SK-MEL-5 (cell line): ENCODE measurements at places on chromosomes 4 and X. TPM values are rescaled to one million over a fixed set of nuclear protein-coding genes. Genes with fewer than 3 reads are reported as not detected.

DNA sequence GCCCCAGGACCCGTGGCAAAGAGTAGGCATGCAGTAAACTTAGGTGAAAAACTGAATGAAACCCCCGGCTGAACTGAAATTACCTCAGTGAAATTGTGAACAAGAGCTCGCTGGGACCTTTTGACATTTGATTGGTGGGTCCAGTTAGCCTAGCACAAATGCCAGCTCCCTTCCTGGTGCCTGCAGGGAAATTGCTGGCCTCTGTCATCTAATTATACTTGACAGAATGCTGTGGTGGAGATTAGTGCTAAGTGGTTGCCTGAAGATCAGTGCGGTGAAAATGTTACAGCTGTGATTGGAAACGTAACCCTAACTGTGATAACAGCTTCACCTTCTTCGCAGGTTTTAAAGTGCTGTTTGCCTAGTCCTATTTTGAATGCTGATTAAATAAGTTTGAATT is 43.0 kb downstream of the ADD1 start:
- no peak for DNase-seq

- no peak for DNase-seq
These were observed 195.4 kb upstream of the PPP1R2C start for GRCh38 chrX:42973321-42973720.

DNA sequence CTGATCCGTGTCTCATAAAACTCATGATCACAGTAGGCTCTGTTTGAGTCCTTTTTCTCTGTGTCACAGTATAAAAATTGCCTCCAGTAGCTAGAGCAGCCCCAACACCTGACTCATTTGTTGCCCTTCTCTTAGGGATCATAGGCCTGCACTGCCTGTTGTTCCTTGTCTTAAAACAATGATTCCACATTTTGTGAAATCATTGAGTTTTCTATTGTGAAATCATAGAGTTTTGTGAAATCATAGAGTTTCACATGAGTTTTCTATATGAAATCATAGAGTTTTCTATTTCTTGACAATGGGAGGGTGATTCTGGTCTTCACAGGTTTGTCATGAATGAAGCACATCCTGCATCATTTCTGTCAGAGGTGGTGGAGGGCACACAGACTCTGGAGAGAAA is 239.9 kb downstream of the GASK1B start:
- no peak for DNase-seq

- DNase-seq = no peak
These were observed 10.5 kb upstream of the FGF16 start for GRCh38 chrX:77436682-77437081.

DNA sequence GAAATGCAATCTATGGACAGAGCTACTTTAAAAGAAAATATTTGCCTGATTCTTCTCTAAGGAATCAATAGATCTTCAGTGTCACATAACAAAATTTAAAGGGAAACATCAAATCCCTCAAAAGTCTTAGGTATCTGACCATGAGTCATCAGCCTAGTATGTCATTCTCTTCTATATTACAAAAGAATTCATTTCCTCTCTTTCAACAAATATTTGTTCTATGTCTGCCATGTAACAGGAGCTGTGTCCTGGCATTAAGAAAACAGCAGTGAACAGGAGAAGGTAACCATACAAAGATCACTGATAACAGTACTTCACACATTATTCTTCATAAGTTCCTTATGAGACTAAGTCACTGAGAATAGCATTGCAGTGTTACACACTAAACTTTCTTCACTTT is 243.6 kb upstream of the DKK2 start:
- DNase-seq = no peak

DNA sequence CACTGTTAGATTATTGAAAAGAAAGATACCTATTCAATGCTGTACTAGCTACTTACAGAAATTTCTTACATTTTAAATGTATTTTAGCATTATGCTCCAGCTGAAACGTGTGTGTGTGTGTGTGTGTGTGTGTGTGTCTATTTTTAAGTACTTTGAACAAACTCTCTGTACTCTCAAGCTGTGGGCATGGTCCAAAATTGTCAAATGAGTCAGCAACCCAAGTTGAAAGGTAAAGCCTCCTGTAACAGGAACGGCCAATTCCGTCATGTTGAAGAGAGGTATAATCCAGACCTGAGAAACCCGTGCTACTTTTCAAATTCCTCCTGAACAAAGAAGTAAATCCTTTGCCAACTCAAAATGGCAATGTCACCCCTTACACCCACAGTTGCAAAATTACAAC is 20.5 kb downstream of the MAOB start:
- DNase-seq = no peak

DNA sequence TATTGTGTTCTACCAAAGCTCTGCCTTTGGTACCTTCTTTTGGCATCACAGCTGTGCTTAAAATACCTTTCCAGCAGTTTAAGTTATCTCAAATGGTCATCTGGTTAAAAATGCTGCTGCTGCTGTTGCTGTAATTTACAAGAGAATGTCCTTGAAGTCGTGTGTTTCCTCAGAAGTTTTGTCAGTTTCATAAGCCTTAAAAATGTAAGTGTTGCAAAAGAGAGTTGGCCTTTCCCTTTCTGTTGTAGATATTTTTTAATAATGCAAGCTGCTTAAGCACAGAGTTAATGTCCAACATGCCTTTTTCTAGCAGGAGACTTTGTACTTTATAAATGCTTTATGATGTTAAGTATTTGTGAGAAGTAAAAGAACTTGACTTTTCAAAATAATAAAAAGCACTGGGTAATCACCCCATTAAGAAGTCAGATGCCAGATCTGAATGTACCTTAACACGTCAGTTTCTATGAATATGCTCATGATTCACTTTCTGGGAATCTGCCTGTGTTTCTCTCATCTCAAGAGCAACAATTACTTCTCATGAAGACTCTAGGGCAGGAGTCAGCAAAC is 35.3 kb upstream of the TENM3 start:
- DNase-seq = peak; percentile 33

DNA sequence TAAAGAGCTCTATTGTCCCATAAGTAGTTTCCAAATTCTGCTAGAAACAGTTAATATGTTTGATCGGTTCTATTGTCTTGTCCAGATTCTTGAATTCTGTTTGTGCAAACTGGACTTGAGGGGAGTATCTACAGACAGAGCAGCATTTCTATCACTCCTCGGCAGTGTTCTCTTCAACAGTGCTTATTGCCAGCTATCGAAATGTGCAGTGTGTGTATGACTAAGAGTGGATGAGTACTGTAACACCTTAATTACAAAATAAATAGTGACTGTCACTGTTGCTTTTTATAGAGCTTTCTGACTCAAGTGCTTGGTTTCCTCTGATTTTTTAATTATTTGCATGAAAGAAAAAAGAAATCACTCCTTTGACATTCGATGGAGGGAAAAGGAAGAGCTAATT is 274.6 kb downstream of the RPA4 start:
- no peak for DNase-seq

- no peak for DNase-seq
These were observed 7.1 kb upstream of the NEIL3 start for GRCh38 chr4:177302371-177303100.

DNA sequence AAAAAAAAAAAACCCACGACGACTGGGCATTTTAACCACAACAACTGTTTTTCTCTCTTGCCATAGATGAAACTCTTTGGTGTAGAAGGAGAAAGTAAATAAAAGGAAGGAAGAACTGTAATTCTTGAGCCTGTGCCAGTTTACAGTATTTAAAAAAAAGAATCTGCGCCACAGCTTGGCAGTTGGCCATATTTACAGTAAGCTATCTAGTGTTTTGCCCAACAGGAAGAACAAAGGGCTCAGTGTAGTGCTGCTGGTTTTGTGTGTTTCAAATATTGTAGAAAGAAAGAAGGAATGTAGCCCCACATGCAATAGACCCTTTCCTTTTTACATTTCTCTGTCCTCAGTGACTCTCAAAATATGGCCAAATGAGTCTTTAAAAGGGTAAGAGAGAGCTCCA is 66.1 kb downstream of the NR3C2 start:
- DNase-seq = peak; percentile 93

DNA sequence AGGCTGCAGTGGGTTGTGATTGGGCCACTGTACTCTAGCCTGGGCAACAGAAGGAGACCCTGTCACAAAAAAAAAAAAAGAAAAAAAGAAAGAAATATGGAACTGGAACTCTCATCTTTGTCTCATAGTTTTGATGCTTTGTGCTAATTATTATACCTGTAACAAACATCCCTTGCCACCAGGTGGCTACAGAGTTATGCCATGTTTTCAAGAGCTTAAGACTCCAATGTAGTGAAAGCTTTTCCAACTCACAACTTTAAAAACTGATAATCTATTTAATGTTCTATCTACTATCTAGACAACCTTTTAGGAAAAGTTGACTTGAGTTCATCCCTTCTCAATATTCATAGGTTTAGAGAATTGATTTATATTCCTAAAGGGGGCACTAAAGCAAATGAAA is 42.4 kb downstream of the HTR2C start:
- DNase-seq = peak; percentile 31

DNA sequence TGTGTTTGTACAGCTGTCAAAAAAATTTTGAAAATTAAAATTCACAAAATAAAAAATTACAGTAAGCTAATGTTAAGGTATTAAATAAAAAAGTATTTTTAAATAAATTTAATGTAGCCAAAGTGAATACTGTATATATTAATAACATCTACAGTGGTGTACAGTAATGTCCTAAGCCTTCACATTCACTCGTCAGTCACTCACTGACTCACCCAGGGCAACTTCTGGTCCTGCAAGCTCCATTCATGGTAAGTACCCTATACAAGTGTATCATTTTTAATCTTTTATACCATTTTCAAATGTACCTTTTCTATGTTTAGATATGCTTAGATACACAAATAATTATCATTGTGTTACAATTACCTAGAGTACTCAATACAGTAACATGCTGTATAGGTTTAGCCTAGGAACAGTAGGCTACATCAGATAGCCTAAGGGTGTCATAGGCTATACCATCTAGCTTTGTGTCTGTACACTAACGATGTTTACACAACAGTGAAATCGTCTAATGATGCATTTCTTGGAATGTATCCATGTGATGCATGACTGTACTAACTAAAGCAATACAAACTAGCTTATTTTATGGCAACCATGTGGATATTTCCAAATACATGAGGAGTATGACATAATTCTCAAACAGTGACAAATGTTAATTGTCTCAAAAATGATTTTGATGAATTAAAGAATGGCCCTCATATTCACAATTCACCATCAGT is 13.7 kb downstream of the DDX60 start:
- DNase-seq = no peak

DNA sequence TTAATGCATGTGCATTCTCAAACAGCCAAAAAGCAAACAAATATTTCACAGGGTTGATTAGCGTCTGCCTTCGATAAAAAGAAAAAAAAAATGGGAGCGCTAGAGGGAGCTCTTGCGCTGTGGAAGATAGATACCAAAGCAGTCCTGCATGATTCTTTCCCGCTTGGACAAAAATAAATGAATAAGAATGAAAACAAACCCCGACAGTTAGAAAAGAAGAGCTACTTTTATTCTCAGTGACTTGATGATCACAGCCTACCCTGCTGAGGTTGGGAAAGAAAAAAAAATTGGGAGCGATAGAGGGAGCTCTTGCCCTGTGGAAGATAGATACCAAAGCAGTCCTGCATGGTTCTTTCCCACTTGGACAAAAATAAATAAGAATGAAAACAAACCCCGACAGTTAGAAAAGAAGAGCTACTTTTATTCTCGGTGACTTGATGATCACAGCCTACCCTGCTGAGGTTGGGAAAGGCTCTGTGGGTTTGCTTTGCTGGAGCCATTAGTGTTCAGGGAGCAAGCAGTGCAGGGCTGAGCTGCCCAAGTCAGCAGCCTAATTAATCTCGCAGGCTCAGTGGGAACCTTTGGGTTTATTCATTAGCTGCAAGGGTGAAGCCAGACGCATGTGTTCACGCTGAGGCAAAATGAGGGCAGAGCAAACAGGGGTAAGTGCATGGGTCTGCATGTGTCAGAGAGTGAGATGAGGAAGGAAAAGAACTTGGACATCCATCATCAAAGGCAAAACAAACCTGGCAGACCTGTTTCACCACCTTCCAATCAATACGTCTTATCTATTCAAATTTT is 249.3 kb upstream of the PRKX start:
- peak; percentile 50 for DNase-seq

DNA sequence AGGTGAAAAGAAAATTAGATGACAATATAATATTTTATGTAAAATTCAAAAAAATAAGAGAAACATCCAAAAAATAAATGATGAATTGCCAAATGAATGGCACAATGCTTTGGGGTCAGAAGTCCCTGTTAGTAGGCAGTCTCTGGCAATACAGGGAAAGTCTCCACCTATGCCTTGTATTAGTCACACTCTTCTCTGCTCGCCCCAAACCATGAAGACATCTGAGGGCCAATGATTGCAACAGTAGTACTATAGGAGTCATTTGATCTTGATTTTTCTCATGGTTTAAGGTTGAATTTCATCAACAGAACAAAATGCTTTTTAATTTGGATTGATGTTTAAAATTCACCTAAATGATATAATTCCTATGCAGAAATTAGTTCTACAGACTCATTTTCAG is 3.9 kb upstream of the PRSS12 start:
- DNase-seq = no peak

GRCh38 chr4:27048429-27049238 is 188.0 kb downstream of the STIM2 start:
- DNase-seq = peak; percentile 44

DNA sequence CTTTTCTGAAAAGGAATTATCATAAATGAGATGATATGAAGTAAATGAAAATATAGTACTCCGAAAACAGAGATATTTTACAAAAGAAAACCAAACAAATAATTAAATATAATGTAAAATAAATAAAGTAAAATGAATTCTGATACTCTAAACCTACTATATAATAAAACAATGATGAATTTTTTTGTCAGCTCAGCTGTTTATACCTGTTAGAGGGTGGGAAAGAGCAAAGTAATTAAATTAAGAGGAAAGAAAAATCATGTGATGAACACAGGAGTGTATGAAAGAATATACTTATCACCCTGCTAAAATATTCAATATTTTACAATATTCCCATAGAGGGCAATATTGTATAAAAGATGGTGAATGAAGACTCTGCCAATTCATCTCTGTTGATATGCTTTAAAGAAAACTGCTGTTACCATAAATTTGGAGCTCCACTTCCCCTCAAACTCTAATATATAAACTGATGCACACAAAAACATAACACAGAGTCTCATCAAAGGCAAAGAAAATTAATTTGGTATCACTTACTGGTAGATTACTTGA is 6.5 kb upstream of the NDST4 start:
- peak; percentile 1 for DNase-seq

DNA sequence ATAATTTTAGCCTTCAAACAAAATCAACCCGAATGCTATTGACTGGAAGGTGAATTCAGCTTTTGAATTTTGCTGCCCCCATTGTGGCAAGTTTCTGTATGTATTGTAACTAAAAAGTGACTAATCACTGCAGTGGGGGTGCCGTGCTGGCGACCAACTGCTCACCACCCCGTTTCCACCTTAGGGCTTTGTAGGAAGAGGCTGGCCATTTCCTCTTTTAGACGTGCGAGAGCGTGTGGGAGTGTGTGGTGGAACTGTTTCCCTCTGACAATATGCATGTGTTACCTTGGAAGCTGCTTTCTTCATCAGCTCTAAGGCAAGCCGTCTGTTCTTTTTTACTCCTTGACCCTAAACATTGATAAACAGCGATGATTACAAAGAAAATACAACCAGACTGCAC is 78.8 kb downstream of the SEL1L3 start:
- no peak for DNase-seq

Gene GPR50
- not detected in 2 replicates for total RNA-seq

Gene GRID2
- total RNA-seq = not detected in 2 replicates

Gene TCEANC
- 4.1 and 5.4 TPM in 2 replicates for total RNA-seq
